ENCODE measurements at places on chromosomes 12 and 14.

- no peak for DNase-seq
Measured at GRCh38 chr14:81429028-81429427, 28.9 kb upstream of the STON2 start.

- no peak for DNase-seq
Measured at GRCh38 chr12:124303579-124304313, 8.9 kb downstream of the RFLNA start.

DNA sequence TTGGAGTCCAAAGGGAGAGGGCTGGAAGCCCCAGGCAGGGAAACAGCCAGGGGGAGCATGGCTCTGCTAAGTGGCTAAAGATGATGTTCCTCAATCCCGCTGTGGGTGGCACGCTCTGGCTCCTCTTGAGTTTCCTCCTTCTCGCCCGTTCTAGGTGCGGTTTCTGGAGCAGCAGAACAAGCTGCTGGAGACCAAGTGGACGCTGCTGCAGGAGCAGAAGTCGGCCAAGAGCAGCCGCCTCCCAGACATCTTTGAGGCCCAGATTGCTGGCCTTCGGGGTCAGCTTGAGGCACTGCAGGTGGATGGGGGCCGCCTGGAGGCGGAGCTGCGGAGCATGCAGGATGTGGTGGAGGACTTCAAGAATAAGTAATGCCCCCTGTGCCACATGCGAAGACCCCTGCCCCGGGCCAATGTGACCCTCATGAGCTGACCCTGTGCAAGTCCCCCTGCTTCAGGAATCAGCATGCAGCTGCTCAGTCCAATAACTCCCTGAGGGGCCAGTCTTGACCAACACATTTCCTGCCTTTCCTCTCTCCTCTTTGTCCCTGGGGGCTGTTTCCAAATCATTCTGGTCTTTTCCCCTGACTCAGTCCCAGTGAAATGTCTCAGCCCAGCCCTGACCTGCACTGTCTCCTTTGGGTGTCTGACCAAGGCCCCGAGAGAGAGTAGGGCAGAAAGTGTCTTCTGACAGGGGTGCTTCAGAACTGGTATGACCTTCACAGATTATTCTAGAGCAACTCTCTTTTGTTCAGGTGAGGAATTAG, 2.1 kb downstream of the KRT7 start:
- DNase-seq = no peak

DNA sequence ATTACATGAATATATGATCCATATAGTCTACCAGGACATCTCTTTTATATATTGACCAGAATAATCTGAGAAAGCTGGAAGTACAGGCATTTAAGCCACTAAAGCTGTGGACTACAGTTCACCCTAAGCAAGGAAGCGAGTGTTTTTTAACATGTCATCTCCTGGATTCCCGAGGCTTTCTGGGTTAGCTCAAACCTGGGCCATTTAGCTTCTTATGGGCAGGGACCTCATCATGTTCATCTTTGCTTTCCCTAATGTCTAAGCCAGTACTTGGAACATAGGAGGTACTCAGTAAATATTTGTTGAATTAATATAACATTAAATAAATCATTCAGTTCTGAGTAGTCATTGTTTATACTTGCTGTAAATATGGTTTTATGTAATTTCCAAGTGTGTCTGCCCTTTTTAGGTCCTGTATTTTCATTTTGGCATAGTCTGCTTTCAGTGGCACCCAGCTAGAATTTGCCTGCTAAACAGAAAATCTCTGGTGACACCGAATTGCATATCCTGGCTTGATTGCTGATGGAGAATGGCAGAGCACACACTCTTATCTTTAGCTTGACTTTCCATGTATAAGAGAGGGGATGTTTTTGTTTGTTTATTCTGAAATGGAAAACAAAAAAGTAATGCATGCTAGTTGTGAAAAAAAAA, 344.5 kb downstream of the ZFP36L1 start:
- DNase-seq = no peak

GRCh38 chr12:124734224-124734788, 129.4 kb downstream of the SCARB1 start:
- no peak for DNase-seq

- no peak for DNase-seq
Measured at GRCh38 chr14:26808407-26808806, 210.6 kb upstream of the NOVA1 start.
